ENCODE measurements at places on chromosomes 6 and 20.

GRCh38 chr20:21209668-21210067 is 83.8 kb downstream of the KIZ start:
- DNase-seq: no peak

DNA sequence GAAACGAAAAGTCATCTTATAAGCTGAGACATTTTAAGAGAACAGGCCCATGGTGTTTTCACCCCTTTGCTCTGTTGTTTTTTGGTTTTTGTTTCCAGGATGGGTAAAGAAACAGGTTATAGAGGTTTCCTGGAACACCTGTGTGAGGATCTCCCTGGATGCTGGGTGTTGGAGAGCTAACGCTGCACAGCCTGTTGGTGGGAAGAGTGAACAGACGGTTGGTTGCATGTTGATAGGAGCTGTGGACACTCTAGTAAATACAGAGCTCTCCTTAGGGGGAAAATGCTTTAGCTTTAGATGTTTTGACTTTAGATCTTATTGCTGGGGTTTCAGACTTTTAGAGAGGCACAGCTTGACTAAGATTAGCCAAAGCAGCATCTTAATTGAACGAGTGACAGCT is 235.2 kb downstream of the SOX4 start:
- DNase-seq: no peak

GRCh38 chr20:9081423-9081966 is 12.6 kb downstream of the PLCB4 start:
- DNase-seq: no peak

- peak; percentile 78 for DNase-seq
Measured at GRCh38 chr6:32868257-32868788, 14.3 kb downstream of the PSMB9 start.

- no peak for DNase-seq
Measured at GRCh38 chr6:32815996-32816395, 806 bp downstream of the HLA-DOB start.

GRCh38 chr6:152170702-152171667 is 363.5 kb downstream of the ESR1 start:
- no peak for DNase-seq

- DNase-seq: no peak
Measured at GRCh38 chr20:7672571-7672970, 267.7 kb downstream of the HAO1 start.
